ENCODE measurements at places on chromosomes 5 and 9. TPM values are rescaled to one million over a fixed set of nuclear protein-coding genes. Genes with fewer than 3 reads are reported as not detected.

KCTD16 gene
- 3.4 TPM for total RNA-seq

- H3K4me3 ChIP-seq, result no peak overlapping the region
- H3K36me3 ChIP-seq, result no peaks in the 10 kb centered on the region
- DNase-seq, result no peak
- H3K4me1 ChIP-seq, result no peaks in the 10 kb centered on the region
Measured at GRCh38 chr9:120818595-120818994, 24.1 kb downstream of the PSMD5 start.

DNA sequence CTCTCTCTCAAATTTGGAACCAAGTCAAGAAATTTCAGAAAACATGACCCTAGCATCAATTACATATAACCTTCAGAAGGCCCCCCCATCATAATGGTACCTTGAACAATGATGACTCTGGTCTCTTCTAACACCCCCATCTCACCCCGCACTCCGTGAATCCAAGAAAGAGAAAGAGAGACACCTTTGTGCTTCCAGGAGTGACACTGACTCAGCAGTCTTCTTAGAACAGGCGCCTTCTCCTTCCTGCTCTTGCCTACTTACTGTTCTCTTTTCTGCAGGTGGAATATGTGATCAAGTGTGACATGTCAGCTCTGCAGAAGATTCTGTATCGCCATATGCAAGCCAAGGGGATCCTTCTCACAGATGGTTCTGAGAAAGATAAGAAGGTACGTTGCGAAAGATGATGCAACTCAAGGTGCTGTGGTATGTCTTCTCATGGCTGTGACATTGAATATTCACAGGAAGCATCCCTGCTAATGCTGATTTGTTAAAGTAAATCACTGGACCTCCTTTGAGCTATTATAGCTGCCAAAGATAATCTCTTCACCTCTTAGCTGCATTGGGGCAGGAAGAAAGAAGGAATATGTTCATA is 81.3 kb downstream of the SMARCA2 start:
- H3K4me1 ChIP-seq, result no peaks in the 10 kb centered on the region
- H3K36me3 ChIP-seq, result no peaks in the 10 kb centered on the region
- no peak for DNase-seq
- H3K27me3 ChIP-seq, result no peaks in the 10 kb centered on the region
- H3K27ac ChIP-seq, result no peak overlapping the region

IFNE gene
- total RNA-seq, result 0.64 TPM

- no peak for DNase-seq
- no peaks in the 10 kb centered on the region for H3K36me3 ChIP-seq
Measured at GRCh38 chr9:105401651-105402050, 46.2 kb upstream of the FSD1L start.

- no peak for DNase-seq
- no peak overlapping the region for H3K4me3 ChIP-seq
- no peaks in the 10 kb centered on the region for H3K27me3 ChIP-seq
- H3K4me1 ChIP-seq, result peaks cover 7% of the 10 kb centered on the region
Measured at GRCh38 chr5:150258130-150258529, 31.4 kb downstream of the CAMK2A start.

GRCh38 chr5:34034534-34035327 is 8.3 kb downstream of the C1QTNF3 start:
- DNase-seq, result no peak
- H3K27me3 ChIP-seq, result no peaks in the 10 kb centered on the region
- H3K4me1 ChIP-seq, result peaks cover 4% of the 10 kb centered on the region
- peak overlapping the region; percentile 61 for H3K27ac ChIP-seq

SLC34A1 gene
- total RNA-seq, result not detected

DNA sequence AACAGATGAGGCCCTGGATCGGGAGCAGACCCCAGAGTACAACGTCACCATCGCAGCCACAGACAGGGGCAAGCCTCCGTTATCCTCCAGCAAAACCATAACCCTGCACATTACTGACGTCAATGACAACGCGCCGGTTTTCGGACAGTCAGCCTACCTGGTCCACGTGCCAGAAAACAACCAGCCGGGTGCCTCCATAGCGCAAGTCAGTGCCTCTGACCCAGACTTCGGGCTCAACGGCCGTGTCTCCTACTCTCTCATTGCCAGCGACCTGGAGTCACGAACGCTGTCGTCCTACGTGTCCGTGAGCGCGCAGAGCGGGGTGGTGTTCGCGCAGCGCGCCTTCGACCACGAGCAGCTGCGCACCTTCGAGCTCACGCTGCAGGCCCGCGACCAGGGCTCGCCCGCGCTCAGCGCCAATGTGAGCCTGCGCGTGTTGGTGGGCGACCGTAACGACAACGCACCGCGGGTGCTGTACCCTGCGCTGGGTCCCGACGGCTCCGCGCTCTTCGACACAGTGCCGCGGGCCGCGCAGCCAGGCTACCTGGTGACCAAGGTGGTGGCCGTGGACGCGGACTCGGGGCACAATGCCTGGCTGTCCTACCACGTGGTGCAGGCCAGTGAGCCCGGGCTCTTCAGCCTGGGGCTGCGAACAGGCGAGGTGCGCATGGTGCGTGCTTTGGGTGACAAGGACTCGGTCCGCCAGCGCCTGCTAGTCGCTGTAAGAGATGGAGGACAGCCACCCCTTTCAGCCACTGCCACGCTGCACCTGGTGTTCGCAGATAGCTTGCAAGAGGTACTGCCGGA is 1.6 kb upstream of the PCDHGA11 start:
- H3K27me3 ChIP-seq, result no peaks in the 10 kb centered on the region
- no peak for DNase-seq
- peaks cover 8% of the 10 kb centered on the region for H3K36me3 ChIP-seq
- no peaks in the 10 kb centered on the region for H3K4me1 ChIP-seq

GRCh38 chr5:170623576-170624181 is 119.9 kb downstream of the KCNIP1 start:
- no peak overlapping the region for H3K4me3 ChIP-seq
- peak; percentile 81 for DNase-seq
- H3K4me1 ChIP-seq, result no peaks in the 10 kb centered on the region
- H3K27ac ChIP-seq, result no peak overlapping the region

HCN1 gene
- 0.64 TPM for total RNA-seq

MAP1B gene
- total RNA-seq, result 82.4 TPM

- no peak overlapping the region for H3K27ac ChIP-seq
- H3K36me3 ChIP-seq, result no peaks in the 10 kb centered on the region
- DNase-seq, result no peak
- no peaks in the 10 kb centered on the region for H3K27me3 ChIP-seq
- no peak overlapping the region for H3K4me3 ChIP-seq
- no peaks in the 10 kb centered on the region for H3K4me1 ChIP-seq
Measured at GRCh38 chr5:60856066-60856465, 12.0 kb upstream of the ELOVL7 start.

CER1 gene
- 0.53 TPM for total RNA-seq

C5orf52 gene
- total RNA-seq, result not detected

DNA sequence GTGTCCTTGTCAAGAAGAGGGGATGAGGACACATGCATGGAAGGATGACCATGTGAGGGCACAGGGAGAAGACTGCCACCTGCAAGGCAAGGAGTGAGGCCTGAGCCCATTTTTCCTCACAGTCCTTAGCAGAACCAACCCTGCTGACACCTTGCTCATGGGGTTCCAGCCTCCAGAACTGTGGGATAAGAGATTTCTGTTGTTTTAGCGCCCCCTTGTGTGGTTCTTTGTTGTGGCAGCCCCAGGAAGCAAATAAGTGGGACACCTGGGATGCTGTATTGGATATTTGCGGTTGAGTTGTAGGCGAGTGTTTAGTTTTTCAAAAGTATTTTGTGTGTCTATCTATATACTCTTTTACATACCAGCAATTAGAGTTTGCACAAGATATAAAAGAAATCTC is 206.4 kb downstream of the NXNL2 start:
- peaks cover 36% of the 10 kb centered on the region for H3K4me1 ChIP-seq
- H3K4me3 ChIP-seq, result no peak overlapping the region
- H3K36me3 ChIP-seq, result no peaks in the 10 kb centered on the region
- no peaks in the 10 kb centered on the region for H3K27me3 ChIP-seq
- no peak for DNase-seq

GRCh38 chr5:139638090-139638735 is 9.9 kb upstream of the CXXC5 start:
- H3K27ac ChIP-seq, result peak overlapping the region; percentile 93
- peaks cover 55% of the 10 kb centered on the region for H3K4me1 ChIP-seq
- no peak overlapping the region for H3K4me3 ChIP-seq
- no peaks in the 10 kb centered on the region for H3K27me3 ChIP-seq

- no peaks in the 10 kb centered on the region for H3K27me3 ChIP-seq
- H3K4me3 ChIP-seq, result no peak overlapping the region
- no peaks in the 10 kb centered on the region for H3K4me1 ChIP-seq
- no peaks in the 10 kb centered on the region for H3K36me3 ChIP-seq
Measured at GRCh38 chr9:21605489-21605931, 123.4 kb upstream of the IFNE start.

BARX1 gene
- 0.50 TPM for total RNA-seq

RNF208 gene
- total RNA-seq, result 2.3 TPM

- no peaks in the 10 kb centered on the region for H3K4me1 ChIP-seq
- no peaks in the 10 kb centered on the region for H3K36me3 ChIP-seq
- DNase-seq, result no peak
- no peak overlapping the region for H3K27ac ChIP-seq
Measured at GRCh38 chr5:123571927-123572326, 60.0 kb downstream of the CSNK1G3 start.

OR2V1 gene
- total RNA-seq, result not detected

DNA sequence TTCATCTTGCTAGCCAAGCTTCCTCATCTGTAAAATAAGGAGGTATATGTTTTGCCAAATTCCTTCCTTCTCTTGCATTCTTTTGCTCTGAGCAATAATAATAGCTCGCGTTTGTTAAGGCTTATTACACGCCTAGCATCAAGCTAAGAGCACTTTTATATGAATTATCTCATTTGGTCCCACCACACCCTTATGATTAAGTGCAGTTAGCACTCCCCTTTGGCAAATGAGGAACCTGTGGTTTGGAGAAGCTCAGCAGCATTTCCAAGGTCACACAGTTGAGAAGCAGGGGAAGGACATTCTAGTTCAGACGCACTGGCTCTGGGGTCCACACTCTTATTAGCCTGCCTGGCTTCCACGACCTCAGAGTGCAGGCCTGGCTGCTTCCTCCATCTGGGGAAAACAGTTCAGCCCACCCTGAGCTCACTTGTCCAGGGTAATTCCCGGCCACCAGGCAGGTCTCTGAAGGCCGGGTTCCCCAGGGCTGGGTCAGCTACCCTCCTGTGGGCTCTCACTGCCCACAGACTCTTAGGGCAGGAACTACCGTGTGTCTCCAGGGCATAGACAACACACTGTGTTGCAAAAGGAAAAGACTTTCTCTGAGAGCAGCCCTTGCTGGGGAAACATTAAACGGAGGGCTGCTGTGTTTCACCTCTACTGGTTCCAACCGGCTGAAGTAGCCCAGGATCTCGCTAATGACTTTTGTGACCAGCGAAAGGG is 9.9 kb upstream of the FBP1 start:
- DNase-seq, result no peak
- H3K27me3 ChIP-seq, result no peaks in the 10 kb centered on the region
- no peaks in the 10 kb centered on the region for H3K4me1 ChIP-seq
- H3K36me3 ChIP-seq, result no peaks in the 10 kb centered on the region
- no peak overlapping the region for H3K27ac ChIP-seq
- no peak overlapping the region for H3K4me3 ChIP-seq

DNA sequence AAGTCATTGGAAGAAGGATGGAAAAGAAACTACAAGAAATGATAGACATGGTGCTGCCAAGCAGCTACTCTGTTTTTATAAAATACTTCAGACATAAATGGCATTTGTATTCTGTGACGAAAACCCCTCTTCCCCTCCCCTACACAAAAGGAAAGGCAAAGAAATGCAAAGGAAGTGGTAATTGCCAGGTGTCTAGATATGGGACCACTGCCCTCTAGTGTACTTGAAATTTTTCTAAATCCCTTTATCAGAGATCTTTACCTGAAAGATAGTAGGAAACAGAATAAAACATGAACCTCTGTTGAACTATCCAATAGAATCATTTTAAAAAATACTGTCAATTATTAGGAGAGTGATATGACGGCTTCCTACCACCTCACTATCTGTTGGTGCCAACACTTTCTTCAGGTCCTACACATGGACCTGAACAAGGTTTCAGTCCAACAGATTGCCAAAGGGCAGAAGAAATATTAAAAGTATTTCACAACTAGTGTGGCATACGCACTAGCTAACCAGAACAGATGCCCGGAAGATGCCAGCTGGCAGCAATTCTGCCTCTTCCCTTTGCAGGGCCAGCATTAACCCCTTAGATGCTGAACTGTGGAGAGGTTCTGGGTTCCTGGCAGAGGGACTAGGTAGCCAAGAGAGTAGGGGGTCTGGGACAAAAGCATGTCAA is 104.1 kb downstream of the TSSK1B start:
- no peak overlapping the region for H3K27ac ChIP-seq
- no peaks in the 10 kb centered on the region for H3K4me1 ChIP-seq
- peak; percentile 63 for DNase-seq
- no peaks in the 10 kb centered on the region for H3K36me3 ChIP-seq
- no peaks in the 10 kb centered on the region for H3K27me3 ChIP-seq

LCNL1 gene
- total RNA-seq, result 0.13 TPM

- peaks cover 3% of the 10 kb centered on the region for H3K4me1 ChIP-seq
- no peak overlapping the region for H3K27ac ChIP-seq
- no peaks in the 10 kb centered on the region for H3K36me3 ChIP-seq
- DNase-seq, result no peak
Measured at GRCh38 chr9:15211815-15212495, 95.1 kb downstream of the TTC39B start.

DNA sequence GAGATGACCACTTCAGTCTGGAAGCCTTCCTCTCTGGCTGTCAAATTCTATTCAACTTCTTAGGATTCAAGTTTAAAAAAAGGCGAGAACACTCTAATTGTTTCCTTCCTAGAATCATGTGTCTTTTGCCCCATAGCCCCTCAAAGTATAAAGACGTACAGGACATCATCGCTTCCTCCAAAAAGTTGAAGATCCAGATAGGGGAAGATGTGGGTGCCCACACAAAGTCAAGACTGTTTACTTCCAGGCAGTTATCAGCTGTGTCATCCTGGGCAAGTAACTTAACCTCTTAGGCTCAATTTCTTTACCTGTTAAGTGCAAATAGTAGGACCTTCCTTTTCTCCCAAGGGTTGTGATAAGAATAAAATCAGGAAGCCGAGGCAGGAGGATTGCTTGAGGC is 40.1 kb downstream of the PPARGC1B start:
- DNase-seq, result no peak
- no peak overlapping the region for H3K27ac ChIP-seq
- no peaks in the 10 kb centered on the region for H3K27me3 ChIP-seq
- no peak overlapping the region for H3K4me3 ChIP-seq
- H3K36me3 ChIP-seq, result no peaks in the 10 kb centered on the region
- H3K4me1 ChIP-seq, result no peaks in the 10 kb centered on the region

SPATA31C1 gene
- not detected for total RNA-seq

Measured in hepatocyte (in vitro differentiated cells).